Tibial artery (tissue), 4 donors: ENCODE measurements at places on chromosomes 2 and 18.
A peak's percentile ranks its signal among the peaks of the same experiment; 100 is the strongest.

DNA sequence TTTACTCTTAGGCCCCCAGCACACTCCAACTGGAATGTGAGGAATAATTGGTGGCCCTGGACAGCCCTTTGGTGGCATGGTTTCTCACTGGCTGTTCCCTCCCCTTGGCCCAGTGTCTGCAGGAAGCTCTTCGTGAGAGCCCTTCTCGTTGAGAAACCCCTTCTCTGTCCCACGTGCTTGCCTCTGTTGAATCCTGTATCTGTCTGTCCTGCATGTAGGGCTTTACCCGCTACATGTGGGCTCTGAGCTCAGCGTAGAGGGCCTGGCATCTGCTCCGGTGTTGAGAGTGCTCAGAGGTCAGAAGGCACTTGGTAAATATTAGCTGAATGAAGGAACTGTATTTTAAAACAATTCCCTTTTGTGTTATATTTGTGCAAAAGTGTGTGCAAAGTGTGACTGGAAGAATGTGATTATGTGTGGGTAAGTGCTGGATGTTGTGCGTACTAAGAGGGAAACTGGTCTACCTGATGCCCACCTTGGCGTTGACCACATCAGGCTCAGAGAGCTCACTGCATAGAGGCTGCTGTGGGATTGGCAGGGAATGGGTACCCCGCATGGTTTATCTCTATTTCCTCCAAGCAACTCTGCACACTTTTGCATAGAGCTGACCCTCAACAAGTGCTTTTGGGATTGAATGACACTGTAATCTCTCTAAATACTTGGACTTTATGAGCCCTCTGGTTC, 40.0 kb downstream of the RNF144A start:
- no peak overlapping the region for H3K27ac ChIP-seq
- no peaks in the 10 kb centered on the region for H3K4me1 ChIP-seq
- no peak for DNase-seq
- no peaks in the 10 kb centered on the region for H3K36me3 ChIP-seq

DNA sequence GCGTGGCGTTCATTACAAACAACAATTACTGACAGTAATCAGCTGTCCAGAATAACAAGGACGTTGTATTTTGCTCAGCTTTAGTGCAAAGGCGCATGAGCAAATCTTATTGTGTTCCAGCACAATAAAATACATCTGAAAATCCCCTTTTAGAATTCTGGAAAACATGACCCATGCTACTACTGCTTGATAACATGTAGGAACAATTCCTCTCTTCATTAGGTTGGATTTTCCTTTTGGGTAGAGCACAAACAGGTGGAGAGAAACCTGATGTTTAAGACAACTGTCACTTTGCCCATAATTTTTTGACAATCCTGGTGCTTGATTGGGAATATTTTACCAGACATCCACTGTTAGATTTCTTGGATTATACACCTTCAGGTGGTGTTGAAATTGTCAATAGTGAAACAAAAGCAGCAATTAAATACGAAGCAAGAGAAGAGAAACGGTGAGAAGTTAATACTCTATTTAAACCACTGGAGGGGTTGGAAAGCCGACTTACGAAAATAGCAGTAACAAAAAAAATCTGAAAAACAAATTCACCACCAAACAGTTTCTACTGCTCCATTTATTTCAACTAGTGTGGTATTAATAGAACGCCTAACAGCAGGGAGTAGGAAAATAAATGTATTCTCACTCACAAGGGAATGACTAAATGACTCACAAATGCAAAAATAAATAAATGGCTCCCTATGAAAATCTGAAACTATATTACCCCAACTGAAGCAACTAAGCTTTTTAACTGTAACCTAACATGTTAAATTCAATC, 102.7 kb downstream of the CPO start:
- H3K4me1 ChIP-seq, result no peaks in the 10 kb centered on the region
- no peaks in the 10 kb centered on the region for H3K36me3 ChIP-seq
- H3K27ac ChIP-seq, result peak overlapping the region; percentile 70
- H3K27me3 ChIP-seq, result no peaks in the 10 kb centered on the region
- peak overlapping the region; percentile 35 for H3K4me3 ChIP-seq

- no peaks in the 10 kb centered on the region for H3K36me3 ChIP-seq
- H3K27ac ChIP-seq, result no peak overlapping the region
- H3K27me3 ChIP-seq, result no peaks in the 10 kb centered on the region
- no peak overlapping the region for H3K4me3 ChIP-seq
Measured at GRCh38 chr2:203756161-203756560, 49.7 kb downstream of the CD28 start.

DNA sequence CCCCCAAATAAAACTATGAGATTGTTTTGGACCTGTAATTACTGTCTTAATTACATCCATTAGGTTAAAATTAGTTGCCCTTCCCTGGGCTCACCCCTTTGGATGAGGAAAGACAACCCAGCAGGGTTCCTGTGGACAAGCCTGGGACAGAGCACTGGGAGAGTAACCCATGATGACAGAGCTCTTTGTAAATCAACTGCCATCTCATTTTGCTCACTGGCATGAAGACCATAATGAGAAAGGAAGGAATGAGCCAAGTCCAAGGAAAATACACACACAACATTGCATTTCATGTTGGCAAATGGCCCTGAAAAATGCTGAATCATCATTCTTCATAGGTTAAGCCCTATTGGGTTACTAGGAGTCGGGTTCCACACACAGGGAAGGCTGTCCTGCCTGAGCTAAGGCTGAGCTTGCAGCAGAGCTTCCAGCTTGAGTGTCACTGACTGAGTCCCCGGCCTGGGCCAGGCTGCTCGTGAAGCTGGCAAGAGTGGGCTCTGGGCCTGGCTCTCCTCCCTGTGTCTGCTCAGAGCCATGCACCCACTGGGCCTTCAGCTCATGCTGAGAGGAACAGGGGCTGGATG, 94.1 kb upstream of the ACAA2 start:
- H3K4me1 ChIP-seq, result no peaks in the 10 kb centered on the region
- H3K27me3 ChIP-seq, result no peaks in the 10 kb centered on the region
- H3K36me3 ChIP-seq, result no peaks in the 10 kb centered on the region
- no peak overlapping the region for H3K27ac ChIP-seq
- no peak overlapping the region for H3K4me3 ChIP-seq

DNA sequence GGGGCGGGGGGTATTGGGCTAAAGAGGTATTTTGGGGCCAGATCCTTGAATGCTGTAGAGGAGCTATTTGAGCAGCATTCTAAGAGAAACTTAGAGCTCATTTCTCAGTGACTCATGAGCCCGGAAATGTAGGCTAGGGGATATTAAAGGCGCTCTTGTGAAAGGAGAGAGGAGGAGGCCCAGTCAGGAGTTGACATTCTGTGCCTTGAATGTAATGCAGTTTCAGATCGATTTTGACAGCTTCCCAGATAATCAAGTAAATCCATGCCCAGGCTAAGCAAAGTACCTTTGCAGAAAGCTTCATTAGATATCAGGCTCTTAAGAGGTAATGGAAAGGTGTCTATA, 1.5 kb downstream of the CAB39 start:
- peaks cover 50% of the 10 kb centered on the region for H3K4me1 ChIP-seq
- H3K4me3 ChIP-seq, result peak overlapping the region; percentile 77
- DNase-seq, result no peak
- no peaks in the 10 kb centered on the region for H3K27me3 ChIP-seq
- H3K27ac ChIP-seq, result peak overlapping the region; percentile 90

GRCh38 chr2:212414767-212415211, 123.8 kb downstream of the ERBB4 start:
- peak overlapping the region; percentile 50 for H3K27ac ChIP-seq
- peak overlapping the region; percentile 20 for H3K4me3 ChIP-seq
- no peaks in the 10 kb centered on the region for H3K4me1 ChIP-seq

DNA sequence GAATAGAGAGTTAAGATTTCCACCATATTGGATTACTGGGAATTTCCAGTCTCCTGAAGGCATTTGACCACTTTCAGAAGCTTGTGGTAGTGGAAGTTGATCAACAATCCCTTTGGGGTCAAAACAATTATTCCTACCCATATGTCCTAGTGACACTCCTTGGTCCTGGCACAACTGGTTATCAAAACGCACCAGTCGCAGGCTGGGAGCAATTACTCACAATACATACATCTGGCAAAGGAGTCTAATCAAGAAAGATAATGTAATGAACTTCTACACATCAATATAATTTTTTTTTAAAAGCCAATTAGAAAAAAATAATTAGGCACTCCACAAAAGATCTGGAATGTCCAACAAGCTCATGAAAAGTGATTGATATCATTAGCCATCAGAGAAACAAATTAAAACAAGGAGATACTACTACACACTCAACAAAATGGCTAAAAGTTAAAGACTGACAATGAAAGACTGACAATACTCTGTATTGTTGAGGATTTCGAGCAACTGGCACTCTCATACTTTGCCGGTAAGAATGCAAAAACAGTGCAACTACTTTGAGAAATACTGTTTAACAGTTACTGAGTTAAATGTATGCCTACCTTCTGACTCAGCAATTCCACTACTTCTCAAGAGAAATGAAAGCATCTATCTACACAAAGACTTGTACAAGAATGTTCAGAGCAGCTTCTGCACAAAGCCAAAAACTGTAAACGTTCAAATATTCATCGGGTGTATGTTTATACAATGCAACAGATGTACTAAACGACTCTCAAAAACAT, 2.0 kb downstream of the INO80C start:
- no peaks in the 10 kb centered on the region for H3K4me1 ChIP-seq
- DNase-seq, result no peak
- no peaks in the 10 kb centered on the region for H3K27me3 ChIP-seq
- H3K27ac ChIP-seq, result no peak overlapping the region

DNA sequence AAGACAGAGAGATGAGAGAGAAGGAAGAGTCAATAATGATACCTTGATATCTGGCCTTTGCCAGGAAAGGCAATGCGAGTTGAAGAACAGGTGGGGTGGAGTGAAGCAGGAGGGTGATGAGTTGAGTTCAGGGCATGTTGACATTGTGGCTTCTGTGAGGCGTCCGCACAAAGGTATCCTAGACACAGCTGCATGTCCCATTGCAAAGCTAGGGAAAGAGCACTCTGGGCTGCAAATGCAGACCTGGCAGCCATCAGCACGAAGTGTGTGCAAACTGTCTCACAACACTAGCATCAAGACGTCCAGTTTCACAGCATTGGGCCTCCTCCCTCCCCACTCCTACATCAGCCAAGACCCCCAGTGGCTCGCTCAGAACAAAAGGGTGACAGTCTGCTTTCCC, 36.1 kb downstream of the TEX51 start:
- no peak overlapping the region for H3K27ac ChIP-seq
- no peaks in the 10 kb centered on the region for H3K4me1 ChIP-seq
- H3K36me3 ChIP-seq, result no peaks in the 10 kb centered on the region
- no peaks in the 10 kb centered on the region for H3K27me3 ChIP-seq
- no peak for DNase-seq
- H3K4me3 ChIP-seq, result no peak overlapping the region

GRCh38 chr2:65420712-65421431, 11.5 kb downstream of the SPRED2 start:
- H3K4me1 ChIP-seq, result peaks cover 33% of the 10 kb centered on the region
- H3K27ac ChIP-seq, result no peak overlapping the region
- no peaks in the 10 kb centered on the region for H3K27me3 ChIP-seq
- no peaks in the 10 kb centered on the region for H3K36me3 ChIP-seq
- H3K4me3 ChIP-seq, result no peak overlapping the region

GRCh38 chr2:205687641-205687956, 5.3 kb downstream of the NRP2 start:
- H3K4me1 ChIP-seq, result peaks cover 43% of the 10 kb centered on the region
- H3K27me3 ChIP-seq, result no peaks in the 10 kb centered on the region
- no peak for DNase-seq
- no peaks in the 10 kb centered on the region for H3K36me3 ChIP-seq
- no peak overlapping the region for H3K27ac ChIP-seq
- H3K4me3 ChIP-seq, result no peak overlapping the region

DNA sequence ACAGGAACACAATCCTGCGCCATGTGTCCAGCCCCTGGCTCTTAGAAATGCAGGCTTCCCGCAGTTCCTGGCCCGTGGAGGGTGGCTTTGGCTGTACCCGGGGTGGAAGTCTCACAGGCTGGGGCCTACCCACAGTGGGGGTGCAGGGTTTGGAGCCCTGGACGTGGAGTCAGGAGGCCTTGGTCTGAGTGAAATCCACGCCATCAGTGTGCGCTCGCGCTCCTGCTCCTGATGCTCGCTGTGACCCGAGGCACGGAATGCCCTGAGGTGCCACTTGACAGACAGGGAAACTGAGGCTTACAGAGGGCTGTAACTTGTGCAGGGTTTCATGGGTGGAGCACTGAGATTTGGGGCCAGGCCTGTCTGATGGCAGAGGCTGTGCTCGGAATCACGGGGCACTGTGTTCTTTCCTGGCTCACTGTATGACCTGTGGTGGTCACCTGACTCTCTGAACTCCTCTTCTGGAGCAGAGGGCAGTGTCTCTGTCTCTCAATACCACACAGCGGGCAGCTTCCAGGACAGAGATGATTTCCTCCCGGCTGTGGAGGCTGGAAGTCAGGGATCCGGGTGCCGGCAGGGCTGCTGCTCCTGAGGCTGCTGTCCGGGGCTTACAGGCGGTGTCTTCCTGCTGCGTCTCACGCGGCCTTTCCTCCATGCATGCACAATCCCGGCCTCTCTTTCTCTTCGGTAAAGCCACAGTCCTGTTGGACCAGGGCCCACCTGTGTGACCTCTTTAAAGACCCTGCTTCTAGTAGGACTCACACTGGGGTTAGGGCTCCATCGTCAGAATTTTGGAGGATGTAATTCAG, 25.9 kb upstream of the ALLC start:
- peak; percentile 9 for DNase-seq
- H3K27me3 ChIP-seq, result no peaks in the 10 kb centered on the region
- no peak overlapping the region for H3K4me3 ChIP-seq
- no peaks in the 10 kb centered on the region for H3K4me1 ChIP-seq
- no peaks in the 10 kb centered on the region for H3K36me3 ChIP-seq

DNA sequence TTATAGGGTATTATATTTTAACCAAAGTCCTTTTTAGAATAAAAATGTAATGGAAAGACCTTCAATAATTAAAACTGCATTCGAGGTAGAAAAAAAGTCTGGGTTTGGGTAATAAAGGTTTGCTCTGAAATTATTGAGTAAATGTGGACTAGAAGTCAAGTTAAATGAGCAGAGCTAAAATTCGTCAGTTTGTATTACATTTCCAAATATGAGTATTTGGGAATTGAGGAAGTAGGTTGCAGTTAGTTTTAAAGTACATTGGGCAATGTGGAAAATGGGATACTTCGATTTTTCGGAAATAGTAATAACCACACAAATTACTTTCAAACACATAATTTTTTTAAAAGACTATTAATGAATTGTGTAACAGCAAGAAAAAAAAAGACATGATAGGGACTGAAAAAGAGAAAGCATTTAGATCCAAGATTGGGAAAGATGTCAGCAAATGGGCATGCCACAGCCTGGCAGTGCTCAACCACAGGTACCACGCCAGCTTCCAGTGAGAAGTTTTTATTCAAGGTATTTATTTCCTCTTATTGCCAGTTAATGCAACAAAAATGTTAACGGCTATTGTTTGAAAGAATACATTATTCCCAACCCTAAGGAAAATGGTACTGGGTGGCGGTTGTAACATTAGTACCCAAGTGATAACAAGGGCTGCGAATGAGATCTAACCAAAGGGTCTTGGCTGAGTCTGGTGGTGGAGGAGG, 50.0 kb downstream of the TTC39C start:
- no peaks in the 10 kb centered on the region for H3K4me1 ChIP-seq
- H3K27ac ChIP-seq, result no peak overlapping the region
- no peak overlapping the region for H3K4me3 ChIP-seq
